Activated CD4-positive, alpha-beta T cell treated with anti-CD3 and anti-CD28 coated beads, Interleukin-2, amount 10 ng/mL, durations not matched to agents 7 days and 5 days (primary cell): ENCODE measurements at places on chromosomes 6 and 20. TPM values are rescaled to one million over a fixed set of nuclear protein-coding genes. Genes with fewer than 3 reads are reported as not detected.
A peak's percentile ranks its signal among the peaks of the same experiment; 100 is the strongest.

Gene TCF21
- total RNA-seq, result not detected

Gene SPAG4
- 1.9 TPM for total RNA-seq

Gene TREM1
- total RNA-seq, result not detected

Gene BPIFB1
- not detected for total RNA-seq

Gene HLA-DQB2
- 1.3 TPM for total RNA-seq

- no peak overlapping the region for H3K27ac ChIP-seq
- H3K27me3 ChIP-seq, result no peaks in the 10 kb centered on the region
- no peaks in the 10 kb centered on the region for H3K36me3 ChIP-seq
- no peak overlapping the region for H3K4me3 ChIP-seq
Measured at GRCh38 chr20:49691818-49692568, 21.7 kb downstream of the B4GALT5 start.

GRCh38 chr20:63116412-63117106 lies 99.4 kb downstream of the YTHDF1 start:
- no peak overlapping the region for H3K4me3 ChIP-seq
- DNase-seq, result no peak
- H3K27me3 ChIP-seq, result peaks cover 7% of the 10 kb centered on the region
- H3K36me3 ChIP-seq, result no peaks in the 10 kb centered on the region

- H3K36me3 ChIP-seq, result peaks cover 9% of the 10 kb centered on the region
- H3K4me1 ChIP-seq, result peaks cover 36% of the 10 kb centered on the region
- H3K4me3 ChIP-seq, result no peak overlapping the region
- H3K27ac ChIP-seq, result no peak overlapping the region
Measured at GRCh38 chr6:157997893-157998608, 16.4 kb downstream of the SYNJ2 start.

DNA sequence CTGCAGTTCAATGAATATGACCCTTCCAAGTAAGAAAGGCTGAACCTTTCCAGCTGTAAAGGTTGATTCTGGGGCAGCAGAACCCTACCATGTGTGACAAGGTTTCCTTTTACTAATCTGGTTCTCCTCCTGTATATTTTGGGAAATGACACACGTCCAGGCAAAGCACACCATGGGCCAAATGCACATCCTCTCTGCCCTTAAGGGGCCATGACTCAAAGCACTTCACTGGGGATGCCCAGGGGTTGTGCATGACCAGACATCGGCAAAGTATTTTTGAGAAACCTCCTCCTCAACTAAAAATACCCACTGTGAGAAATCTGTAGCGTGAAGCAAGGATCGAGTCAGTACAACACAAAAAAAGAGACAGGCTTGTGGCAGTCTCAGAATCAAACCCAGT lies 174.7 kb downstream of the BACH2 start:
- H3K4me3 ChIP-seq, result no peak overlapping the region
- peaks cover 28% of the 10 kb centered on the region for H3K36me3 ChIP-seq
- DNase-seq, result no peak
- peaks cover 62% of the 10 kb centered on the region for H3K4me1 ChIP-seq

- peaks cover 12% of the 10 kb centered on the region for H3K4me1 ChIP-seq
- no peak for DNase-seq
- peaks cover 3% of the 10 kb centered on the region for H3K36me3 ChIP-seq
- H3K27ac ChIP-seq, result no peak overlapping the region
- peaks cover 30% of the 10 kb centered on the region for H3K27me3 ChIP-seq
- peak overlapping the region; percentile 23 for H3K4me3 ChIP-seq
Measured at GRCh38 chr6:30006170-30007131, 54.6 kb upstream of the POLR1H start.

GRCh38 chr20:47656318-47656717 lies 129.0 kb downstream of the SULF2 start:
- peaks cover 33% of the 10 kb centered on the region for H3K36me3 ChIP-seq
- no peak overlapping the region for H3K4me3 ChIP-seq
- no peaks in the 10 kb centered on the region for H3K27me3 ChIP-seq
- no peak overlapping the region for H3K27ac ChIP-seq

GRCh38 chr20:45090481-45090880 lies 10.4 kb downstream of the KCNS1 start:
- H3K27ac ChIP-seq, result no peak overlapping the region
- peaks cover 21% of the 10 kb centered on the region for H3K36me3 ChIP-seq
- DNase-seq, result no peak
- no peak overlapping the region for H3K4me3 ChIP-seq
